ENCODE measurements at places on chromosomes 7 and 10.
A peak's percentile ranks its signal among the peaks of the same experiment; 100 is the strongest.

- no peak for DNase-seq
Observed at GRCh38 chr10:84164442-84164841, 9.2 kb upstream of the GPR15LG start.

GRCh38 chr7:5649641-5650040, 131.8 kb downstream of the RNF216 start:
- no peak for DNase-seq

DNA sequence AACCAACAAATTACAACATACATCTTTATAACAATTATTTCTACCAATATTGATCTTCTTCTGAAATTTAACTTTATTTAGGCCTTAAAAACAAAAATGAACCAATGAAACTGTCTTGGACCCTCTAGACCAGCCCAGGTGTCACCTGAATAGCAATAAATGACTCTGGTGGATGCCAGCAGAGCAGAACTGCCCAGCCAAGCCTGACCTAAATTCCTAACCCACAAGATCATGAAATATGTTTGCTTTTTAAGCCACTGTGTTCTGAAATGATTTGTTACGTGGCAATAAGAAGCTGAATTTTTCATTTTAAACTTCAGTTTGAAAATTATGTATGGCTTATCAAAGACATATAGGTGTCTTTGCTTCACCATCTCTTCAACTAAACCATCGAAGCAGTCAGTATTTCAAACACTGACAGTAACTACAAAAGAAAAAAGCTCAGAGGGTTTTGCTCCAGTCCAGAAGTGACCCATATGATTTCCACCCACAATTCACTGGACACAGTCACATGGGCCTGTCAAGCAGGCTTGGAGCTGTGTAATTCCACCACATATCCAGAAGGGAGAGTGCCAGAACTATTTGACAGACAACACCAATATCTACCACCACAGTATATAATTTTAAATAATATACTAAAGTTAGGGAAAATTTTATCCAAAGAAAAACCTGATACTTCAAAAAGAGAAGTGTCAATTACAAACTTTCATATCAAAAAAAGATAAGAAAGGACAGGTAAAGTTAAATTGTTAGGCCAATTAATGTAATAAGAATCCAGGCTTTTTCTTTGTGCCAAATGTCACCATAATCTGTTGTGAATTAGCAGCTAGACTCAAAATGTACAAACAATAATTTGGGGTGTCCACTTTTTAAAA, 94.5 kb downstream of the KMT2C start:
- peak; percentile 71 for DNase-seq

DNA sequence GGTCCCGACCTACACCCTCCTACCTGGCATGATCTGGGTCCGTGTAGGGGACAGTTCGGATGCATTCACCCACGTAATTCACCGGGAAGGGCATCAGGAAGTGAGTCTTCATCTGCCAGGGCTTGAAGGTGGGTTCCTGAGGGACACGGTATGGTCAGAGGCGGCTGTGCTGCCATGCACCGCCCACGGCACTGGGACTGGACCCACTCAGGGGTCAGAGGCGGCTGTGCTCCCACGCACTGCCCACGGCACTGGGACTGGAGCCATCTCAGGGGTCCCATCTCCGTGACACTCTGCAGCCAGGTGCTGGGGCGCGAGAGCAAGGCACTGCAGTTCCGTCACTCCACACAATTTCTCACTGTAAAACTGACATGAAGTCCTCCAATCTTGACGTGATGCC, 29.2 kb downstream of the PITRM1 start:
- no peak for DNase-seq

- no peak for DNase-seq
Observed at GRCh38 chr7:101586078-101586905, 42.8 kb downstream of the MYL10 start.

- no peak for DNase-seq
Observed at GRCh38 chr7:17965603-17966002, 25.3 kb upstream of the SNX13 start.

DNA sequence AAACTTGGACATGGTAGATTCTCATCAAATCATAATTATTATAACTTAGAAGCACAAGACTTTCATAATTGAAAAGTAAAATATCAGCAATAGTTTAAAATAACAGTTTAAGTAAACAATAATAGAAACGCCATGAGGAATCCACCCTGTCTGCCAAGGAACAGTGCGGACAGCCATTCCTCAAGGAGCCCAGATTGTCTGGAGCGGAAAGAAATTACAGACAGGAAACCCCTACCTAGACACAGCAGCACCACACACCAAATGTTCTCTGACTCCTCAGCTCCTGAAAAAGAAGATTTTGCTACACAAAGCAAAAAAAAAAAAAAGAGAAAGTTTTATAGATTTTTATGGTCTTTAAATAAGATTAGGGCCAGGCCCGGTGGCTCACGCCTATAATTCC, 21.5 kb upstream of the SEC61G start:
- no peak for DNase-seq

DNA sequence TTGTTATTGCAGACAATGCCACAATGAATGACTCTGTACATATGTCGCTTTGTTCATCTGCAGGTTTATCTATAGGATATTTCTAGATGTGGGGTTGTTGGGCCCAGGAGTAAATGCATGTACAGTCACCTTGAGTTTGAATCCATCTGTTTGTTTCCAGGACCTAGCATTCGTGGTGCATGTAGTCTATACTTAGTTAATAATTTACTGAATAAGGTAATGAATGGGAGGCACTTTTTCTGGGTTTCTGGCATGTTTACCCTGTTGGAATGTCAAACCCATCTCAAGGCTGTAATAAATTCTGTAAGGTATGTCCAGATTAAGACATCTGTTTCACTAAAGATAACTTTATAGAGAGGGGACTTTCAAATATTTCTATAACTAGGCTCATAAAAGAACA, 23.5 kb downstream of the HECTD2 start:
- no peak for DNase-seq

DNA sequence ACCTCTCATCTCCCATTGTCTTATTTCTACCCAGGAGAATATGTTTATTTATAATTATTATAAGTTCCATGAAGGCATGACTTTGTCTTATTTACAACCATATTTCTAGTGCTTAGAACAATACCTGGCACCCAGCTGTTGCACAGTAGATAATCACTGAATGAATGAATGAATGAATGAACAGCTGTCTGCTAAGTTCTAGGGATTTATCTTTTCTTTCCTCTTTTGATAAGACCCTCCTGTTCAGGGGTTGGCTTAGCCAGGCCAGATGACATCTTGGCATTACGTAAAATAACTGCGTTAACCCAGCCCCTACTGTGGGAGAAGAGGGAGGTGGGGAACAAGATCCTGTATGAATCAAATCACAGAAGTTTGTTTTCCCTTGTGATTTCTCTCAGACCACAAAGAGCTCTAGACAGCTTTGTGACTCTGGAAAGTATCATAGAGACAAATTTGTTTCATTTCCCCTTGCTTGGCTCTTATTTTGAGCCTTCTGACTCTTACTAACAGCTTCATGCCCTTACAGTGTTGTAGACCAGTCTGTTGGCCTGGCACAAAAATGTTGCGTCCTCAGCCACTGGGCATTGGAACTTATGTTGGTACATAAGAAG, 8.4 kb downstream of the ZNF862 start:
- DNase-seq: peak; percentile 25

GRCh38 chr7:158282461-158283001, 305.1 kb downstream of the PTPRN2 start:
- no peak for DNase-seq

GRCh38 chr10:128708182-128708581, 582.0 kb upstream of the MKI67 start:
- no peak for DNase-seq

DNA sequence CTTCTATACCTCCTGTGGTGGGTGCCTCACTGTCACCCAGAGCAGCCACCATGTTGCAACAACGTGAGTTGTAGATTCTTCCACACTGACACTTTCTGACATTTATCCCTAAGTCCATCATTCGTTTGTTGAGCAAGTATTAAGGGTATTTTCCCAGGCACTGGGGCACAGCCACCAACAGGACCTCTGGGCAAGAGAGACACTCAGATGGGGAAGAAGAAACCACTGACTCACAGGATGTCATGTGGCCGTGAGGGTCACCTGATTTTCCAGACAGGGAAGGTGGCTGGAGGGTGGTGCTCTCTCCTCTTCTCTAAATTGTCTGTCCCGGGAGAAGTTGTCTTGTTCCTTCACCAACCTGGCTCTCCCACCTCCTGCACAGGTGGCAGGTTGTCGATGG, 51.7 kb upstream of the PPIF start:
- DNase-seq: peak; percentile 97

- DNase-seq: no peak
Observed at GRCh38 chr7:152568972-152569371, 107.0 kb downstream of the XRCC2 start.

DNA sequence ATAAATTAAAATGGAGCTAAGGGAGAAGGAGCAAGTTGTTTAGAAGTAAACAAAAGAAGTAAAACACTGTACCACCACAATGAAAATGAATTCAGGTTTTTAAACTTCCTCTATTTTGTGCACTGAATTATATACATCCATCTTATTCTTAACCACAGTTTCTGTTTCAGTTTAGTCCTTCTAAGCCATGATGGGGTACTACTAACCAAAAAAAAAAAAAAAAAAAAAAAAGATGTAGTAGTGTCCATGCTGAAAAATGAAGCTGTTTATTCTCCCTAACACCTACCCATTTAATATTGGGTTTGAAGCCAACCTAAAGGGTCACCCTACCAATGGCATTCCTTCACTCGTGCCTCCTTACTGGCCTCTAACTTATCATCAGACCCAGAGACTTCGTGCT, 3.4 kb upstream of the BMPR1A start:
- peak; percentile 5 for DNase-seq
